Hair follicular keratinocyte (primary cell): ENCODE measurements at places on chromosomes 12 and 14. TPM values are rescaled to one million over a fixed set of nuclear protein-coding genes. Genes with fewer than 3 reads are reported as not detected.

Gene CLEC4A
- 0.23 TPM in 1 of 2 replicates, not detected in the other for total RNA-seq

Gene MUCL1
- total RNA-seq, result not detected in 2 replicates

Gene ATG14
- 3.3 and 3.7 TPM in 2 replicates for total RNA-seq

Gene ACOT6
- total RNA-seq, result not detected in 2 replicates
